Epithelial cell of proximal tubule (primary cell): ENCODE measurements at places on chromosomes 1 and 21. TPM values are rescaled to one million over a fixed set of nuclear protein-coding genes. Genes with fewer than 3 reads are reported as not detected.

GRCh38 chr1:171972846-171973245 lies 131.5 kb downstream of the DNM3 start:
- DNase-seq: no peak

GRCh38 chr1:18012686-18013085 lies 94.9 kb upstream of the IGSF21 start:
- DNase-seq: no peak

DNA sequence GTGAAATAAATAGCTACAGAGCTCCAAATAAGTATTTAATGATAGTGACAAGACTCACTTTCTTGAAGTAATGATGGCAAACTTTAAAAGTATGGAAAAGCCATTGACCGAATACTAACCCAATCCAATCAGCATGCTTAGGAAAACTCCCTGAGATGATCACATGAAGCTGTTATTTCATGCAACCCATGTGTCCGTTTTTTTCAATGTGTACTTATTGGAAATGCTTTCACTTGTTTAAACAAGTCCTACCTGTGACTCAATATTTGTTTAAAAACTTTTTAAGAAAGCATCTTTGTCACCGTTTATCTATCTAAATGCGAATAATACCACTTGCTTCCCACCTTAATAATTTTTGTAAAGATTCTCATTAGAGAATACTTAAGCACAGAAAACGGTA lies 185.8 kb downstream of the NRIP1 start:
- no peak for DNase-seq

EPHB2 gene
- 47.8 and 93.6 TPM in 2 replicates for total RNA-seq

DNA sequence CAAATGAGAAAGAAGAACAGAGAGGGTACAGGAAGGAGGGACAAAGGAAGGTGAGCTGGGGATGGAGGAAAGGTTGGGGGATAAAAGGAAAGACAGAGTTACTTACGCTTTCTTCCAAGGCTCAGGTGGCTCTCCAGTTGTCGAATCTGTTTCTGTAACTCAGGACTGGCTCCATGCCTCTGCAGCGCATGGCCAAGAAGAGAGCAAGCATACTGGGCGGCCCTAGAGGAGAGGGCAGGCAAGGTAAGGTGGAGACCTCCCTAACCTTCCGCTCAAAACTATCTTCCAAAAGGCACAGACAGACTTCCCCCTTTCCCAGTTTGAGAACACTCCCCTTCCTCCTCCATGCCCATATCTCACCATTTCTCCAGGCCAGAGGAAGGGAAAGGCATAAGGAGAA lies 922 bp downstream of the PEX11B start:
- no peak for DNase-seq

HSD3B1 gene
- 0.07 TPM in 1 of 2 replicates, not detected in the other for total RNA-seq

- DNase-seq: no peak
These were observed 11.7 kb downstream of the LRIF1 start for GRCh38 chr1:110952031-110952430.

RIPK4 gene
- 20.2 and 23.4 TPM in 2 replicates for total RNA-seq

- no peak for DNase-seq
These were observed 231.1 kb upstream of the RUNX1 start for GRCh38 chr21:35280231-35280630.

CYYR1 gene
- total RNA-seq: 1.3 and 3.7 TPM in 2 replicates

LCE1E gene
- total RNA-seq: not detected in 2 replicates
